ENCODE measurements at places on chromosomes 6 and 20. TPM values are rescaled to one million over a fixed set of nuclear protein-coding genes. Genes with fewer than 3 reads are reported as not detected.

The ULBP2 gene
- 2.3 TPM for polyA plus RNA-seq

DNA sequence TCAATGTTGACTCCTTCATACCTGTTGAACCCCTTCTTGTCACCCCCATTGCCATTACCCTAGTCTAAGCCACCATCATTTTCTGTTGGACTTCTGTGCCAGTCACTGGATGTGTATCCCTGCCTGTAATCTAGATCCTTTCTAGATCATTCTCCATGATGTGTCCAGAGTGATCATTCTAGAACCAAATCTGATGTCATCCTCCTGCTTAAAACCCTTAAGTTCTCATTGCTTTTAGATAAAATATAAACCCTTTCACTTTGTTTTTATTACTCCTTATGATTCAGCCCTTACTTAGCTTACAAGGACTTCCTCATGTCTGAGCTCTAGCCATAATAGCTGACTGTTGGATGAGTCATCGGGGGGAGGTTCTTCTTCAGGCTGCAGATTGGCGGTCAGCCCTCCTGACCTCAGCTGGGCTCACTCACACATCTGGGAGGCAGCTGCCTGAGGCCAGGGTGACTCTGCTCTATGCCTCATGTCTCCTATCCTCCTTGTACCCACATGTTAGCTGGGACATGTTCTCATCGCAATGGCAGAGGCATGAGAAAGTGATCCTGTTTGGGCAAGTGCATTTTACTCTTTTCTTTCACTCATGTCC, 287.6 kb downstream of the ESR1 start:
- DNase-seq: no peak

GRCh38 chr6:128246472-128247260, 273.7 kb downstream of the PTPRK start:
- no peak for DNase-seq

DNA sequence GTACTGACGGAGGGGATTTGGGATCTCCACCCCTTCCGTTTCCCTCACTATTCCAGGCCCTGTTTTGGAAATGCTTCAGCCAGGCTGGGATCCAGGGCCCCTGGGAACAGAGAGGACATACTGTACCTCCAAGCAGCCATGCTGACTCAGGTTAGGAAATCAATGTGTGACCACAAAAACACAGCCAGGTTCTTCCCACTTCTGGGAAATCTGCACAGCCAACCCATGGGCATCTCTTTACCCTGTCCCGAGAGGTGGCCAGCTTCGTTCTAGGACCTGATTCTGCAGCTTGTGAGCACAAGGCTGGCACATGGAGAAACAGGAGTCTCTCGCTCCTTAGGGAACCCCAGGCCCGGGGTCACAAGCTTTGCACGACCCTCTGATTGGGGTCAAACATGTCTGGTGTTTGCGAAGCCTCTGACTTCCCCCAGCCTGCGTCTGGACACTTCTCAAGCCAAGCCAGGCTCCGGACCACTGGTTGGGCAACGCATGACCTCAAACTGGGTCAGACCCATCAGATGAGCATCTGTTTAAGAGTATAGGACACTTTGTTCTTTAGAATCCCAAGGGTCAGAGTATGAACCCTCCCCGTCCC, 8.3 kb upstream of the TTPAL start:
- DNase-seq: no peak

The CPXM1 gene
- polyA plus RNA-seq: 86.4 TPM

GRCh38 chr20:34215711-34216381, 25.4 kb upstream of the ASIP start:
- DNase-seq: peak; percentile 59

The KCNB1 gene
- 0.48 TPM for polyA plus RNA-seq

The FERMT1 gene
- polyA plus RNA-seq: 4.3 TPM
